ENCODE measurements at places on chromosomes 12 and 14.

DNA sequence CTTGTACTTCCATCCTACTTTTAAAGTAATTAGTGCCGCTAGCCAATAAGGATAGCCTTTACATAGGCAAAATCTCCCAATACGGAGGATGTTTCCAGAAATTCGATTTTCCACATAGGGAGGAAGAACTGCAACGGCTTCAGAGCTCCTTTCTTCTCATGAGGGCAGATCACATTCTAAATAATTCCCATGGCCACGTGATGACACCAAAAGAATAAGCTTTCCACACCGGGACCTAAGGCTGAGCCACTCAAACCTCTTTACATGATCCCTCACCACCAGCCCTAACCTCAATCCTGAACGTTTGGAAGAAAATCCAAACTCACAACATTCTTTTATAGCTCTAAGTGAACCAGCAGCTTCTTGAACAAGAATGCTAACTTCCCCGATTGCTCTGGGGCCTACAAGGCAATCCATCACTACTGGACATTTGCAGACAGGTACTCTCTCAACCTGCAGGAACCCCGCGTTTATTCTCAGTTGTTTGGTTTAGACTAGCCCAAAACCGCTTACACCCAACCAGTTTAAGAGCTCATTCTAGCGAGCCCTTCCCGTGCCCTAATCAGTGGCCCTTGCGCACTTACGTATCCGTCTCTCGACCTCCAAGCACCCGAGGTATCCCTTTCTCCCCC lies 884 bp downstream of the CAPRIN2 start:
- DNase-seq = no peak

GRCh38 chr14:64329149-64329548 lies 35.0 kb upstream of the ESR2 start:
- no peak for DNase-seq

GRCh38 chr12:84922693-84923092 lies 10.1 kb upstream of the SLC6A15 start:
- no peak for DNase-seq

GRCh38 chr14:93949511-93950075 lies 22.4 kb downstream of the FAM181A start:
- DNase-seq = no peak

DNA sequence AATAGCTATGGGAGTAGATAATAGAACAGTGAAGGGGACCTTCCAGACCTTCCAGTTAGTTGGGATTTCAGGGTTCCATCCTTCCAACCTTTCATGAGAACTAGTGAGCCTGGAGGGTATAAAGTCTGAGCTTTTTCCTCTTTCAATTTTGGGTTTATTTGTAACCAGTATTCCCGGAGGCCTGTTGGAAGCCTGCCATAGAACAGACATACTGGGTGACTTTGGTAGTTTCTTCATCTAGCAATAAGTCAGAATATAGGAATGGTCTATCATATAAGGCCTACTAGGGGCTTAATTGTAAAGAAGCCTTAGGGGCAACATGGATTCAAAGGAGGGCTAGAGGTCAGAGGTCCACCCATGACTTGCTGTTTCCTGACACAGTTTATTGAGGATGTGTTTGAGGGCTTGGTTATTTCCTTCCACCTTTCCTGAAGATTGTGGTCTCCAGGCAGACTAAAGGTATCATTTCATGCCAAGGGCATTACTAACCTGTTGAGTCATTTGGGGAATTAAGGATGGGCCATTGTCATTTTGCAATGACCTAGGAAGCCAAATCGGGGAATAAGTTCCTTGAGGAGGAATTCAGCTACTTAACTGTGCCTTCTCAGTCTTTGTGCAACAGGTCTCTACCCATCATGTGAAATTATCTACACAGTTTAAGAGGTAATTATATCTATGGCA lies 410.3 kb downstream of the SLC6A15 start:
- DNase-seq = no peak

DNA sequence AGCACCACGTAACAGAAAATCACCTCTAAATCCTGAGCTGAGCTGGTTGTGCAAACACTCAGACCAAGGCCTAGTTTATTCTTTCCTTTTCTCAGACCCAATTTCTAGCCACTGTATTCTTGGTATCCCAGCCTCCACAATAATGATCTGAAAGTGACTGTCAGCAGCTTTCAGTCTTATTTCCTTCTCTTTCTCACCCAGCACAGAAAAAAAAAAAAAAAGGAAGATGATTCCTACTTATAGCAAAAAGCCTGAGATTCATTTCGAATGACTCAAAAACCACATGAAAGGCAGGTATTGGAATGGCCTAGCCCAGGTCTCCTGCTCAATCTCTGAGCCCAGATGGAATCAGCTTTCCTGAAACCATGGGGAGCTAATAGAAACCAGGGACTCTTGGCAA lies 298.6 kb upstream of the PPFIA2 start:
- no peak for DNase-seq

DNA sequence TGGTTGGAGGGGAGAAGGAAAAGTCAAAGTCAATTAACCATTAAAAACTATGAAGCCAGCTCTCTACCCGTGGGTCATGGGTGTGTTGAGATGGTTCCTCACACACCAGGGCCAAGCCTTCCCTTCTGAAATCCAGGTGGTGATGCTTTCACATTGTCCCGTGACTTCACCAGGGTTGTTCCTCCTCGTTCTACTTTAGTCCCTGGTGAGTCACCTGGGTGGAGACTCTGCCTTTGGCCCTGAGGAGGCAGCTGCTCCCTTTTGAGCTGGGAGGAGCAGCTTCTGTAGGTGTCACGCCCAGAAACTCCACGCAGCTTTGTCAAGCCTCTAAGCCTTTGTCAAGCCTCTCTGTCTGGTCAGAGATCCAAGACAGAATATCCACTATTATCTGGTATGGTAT lies 348.3 kb downstream of the BMP4 start:
- DNase-seq = no peak

GRCh38 chr12:47316609-47317049 lies 236.9 kb upstream of the AMIGO2 start:
- DNase-seq = no peak

GRCh38 chr14:68225321-68225720 lies 405.7 kb downstream of the RAD51B start:
- no peak for DNase-seq

- no peak for DNase-seq
Observed at GRCh38 chr14:74915426-74915825, 7.6 kb downstream of the RPS6KL1 start.

- DNase-seq = no peak
Observed at GRCh38 chr14:33737446-33737845, 213.4 kb downstream of the EGLN3 start.

GRCh38 chr12:57771236-57771872 lies 551 bp downstream of the METTL1 start:
- peak; percentile 87 for DNase-seq

GRCh38 chr12:105721891-105722290 lies 391.4 kb downstream of the C12orf75 start:
- DNase-seq = no peak

GRCh38 chr12:45697371-45697770 lies 32.1 kb upstream of the ARID2 start:
- no peak for DNase-seq

DNA sequence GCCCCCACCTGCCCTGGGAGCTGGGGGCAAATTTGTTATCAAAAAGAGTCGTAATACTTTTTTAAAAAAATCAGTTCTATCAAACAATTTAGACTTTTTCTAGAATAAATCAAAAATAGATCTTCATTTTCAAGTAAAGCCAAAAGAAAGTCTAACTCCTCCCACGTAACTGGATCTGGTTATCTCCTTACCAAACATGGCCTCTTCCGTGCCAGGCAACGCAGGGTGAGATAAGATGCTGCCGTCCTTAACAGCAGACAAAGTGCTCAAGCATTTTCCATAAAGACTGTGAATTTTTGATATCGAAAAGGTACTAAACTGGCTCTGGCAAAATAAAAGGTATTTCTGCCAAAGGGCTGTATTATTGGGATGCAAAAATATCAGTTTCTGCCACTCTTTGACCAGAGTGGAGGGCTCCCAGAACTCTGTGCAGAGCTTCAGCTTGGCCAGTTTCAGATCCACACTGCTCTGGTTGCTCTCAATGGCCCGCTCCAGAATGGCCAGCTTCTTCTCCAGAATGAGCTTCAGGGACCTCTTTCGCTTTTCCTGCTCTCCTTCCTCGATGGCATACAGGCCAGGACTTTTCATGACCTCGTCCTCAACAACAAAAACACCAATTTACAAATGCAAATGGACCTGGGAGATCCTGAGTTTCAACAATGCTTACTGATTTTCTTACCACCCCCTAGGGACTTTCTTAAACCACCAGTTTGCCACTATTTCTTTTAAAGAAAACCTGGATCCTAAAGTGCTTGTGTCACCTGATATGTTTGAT lies 29.0 kb downstream of the NRDE2 start:
- DNase-seq = no peak

- no peak for DNase-seq
Observed at GRCh38 chr12:32179011-32179395, 72.4 kb downstream of the BICD1 start.

- peak; percentile 13 for DNase-seq
Observed at GRCh38 chr12:15856097-15856982, 25.8 kb upstream of the STRAP start.

DNA sequence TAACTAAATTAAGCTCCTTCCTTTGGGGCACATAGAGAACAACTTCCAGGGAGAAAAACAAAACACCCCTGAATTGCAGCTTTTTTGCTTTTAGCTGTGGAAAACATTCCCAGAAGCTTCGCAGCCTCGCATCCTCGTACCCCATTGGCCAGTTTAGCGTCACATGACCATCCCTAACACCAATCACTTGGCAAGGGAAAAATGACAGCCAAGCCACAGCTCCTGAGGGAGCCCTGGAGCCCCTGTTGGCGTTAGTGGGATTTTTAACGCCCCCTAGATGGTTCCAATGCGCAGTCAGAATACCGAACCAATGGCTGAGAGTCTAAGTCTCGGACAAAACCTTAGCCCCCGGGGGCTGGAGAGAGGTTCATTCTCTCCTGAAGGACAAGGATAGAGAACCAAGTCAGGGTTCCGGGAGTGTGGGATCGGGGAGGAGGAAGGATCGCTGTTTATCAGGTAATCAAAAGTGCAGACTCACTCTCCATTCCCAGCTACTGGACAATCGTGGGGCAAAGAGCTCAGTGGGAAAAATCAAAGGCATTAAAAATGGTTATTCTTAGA lies 135.6 kb upstream of the HIF1A start:
- DNase-seq = no peak

- no peak for DNase-seq
Observed at GRCh38 chr14:23638414-23639047, 2.4 kb downstream of the DHRS2 start.

- DNase-seq = no peak
Observed at GRCh38 chr14:68666236-68666635, 126.6 kb downstream of the ZFP36L1 start.

GRCh38 chr12:49901986-49902385 lies 1.7 kb downstream of the FAIM2 start:
- no peak for DNase-seq

DNA sequence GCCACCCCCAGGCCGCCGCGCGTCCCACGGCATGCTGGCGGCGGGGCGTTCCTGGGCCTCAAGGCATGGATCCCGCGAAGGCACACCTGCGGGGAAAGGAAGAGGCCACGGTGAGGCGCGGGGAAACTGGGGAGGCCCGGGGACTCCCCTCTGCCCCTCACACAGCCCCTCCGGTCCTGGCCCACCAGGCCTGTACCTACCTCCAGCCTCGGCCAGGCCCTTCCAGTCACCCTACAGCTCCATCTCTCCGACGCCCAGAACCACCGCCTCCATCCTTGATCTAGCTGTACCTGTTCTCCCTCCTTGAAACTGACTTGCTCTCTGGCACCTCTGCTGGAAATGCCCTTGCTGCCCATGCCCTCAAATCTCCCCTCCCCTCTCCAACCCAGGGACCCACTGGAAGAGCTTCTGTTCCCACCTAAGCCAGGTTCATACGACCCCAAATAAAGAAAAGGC lies 1.7 kb downstream of the ANKRD9 start:
- DNase-seq = no peak

GRCh38 chr14:50318031-50318626 lies 6.0 kb downstream of the DMAC2L start:
- DNase-seq = no peak

GRCh38 chr14:105075379-105076295 lies 10.4 kb upstream of the GPR132 start:
- no peak for DNase-seq

- no peak for DNase-seq
Observed at GRCh38 chr12:111759991-111760390, 6.7 kb upstream of the ALDH2 start.

DNA sequence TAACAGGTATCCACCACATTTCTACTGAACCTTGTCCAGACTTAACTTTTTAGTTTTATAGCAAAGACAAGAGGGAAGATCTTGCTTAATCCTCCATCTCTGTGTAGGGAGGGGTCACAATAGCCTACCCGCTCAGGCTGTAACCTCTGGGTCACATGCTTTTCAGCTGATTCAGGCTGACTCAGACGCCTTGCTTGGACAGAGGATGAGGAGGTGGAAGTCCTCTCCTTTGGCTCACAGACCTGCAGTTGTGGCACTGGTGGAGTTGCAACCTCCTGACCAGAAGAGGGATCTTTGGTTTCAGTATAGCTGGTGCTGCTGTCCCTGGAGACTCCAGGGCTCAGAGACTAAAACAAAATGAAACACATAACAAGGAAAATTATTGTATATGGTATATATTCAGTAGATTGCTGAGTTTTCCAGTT lies 16.2 kb downstream of the ACIN1 start:
- DNase-seq = no peak

- no peak for DNase-seq
Observed at GRCh38 chr12:59484575-59484974, 111.3 kb upstream of the SLC16A7 start.

DNA sequence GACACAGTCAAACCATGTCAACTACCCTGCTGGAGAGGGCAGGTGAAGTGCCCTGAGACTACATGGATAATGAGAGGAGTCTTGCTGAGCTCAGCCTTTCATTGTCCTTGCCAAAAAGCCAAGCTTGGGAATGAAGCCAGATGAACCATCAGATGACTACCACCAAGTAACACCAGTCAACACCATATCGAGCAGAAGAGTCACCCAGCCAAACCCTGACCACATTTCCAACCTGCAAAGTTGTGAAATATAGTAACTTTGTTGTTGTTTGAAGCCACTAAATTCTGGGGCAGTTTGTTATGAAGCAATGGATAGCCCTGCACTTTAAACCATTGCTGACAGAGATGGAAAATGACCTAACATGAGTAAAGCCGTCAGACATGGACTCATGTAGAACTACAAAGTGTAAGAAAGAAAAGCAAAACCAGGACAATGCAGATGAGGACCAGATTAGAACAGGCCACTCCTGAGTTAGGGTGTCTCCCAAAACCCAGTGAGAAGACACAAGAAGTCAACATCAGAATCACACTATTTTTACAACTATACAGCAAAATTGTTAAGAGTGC lies 12.5 kb upstream of the CRADD start:
- DNase-seq = no peak

- DNase-seq = no peak
Observed at GRCh38 chr12:118377021-118377883, 897 bp downstream of the SUDS3 start.

All from stimulated activated CD8-positive, alpha-beta memory T cell treated with anti-CD3 and anti-CD28 coated beads, Interleukin-15, amount 100 ng/mL, for 4 hours (primary cell).